ENCODE measurements at places on chromosomes 3 and 15.

GRCh38 chr3:185144784-185145183 is 8.1 kb downstream of the C3orf70 start:
- DNase-seq = no peak

DNA sequence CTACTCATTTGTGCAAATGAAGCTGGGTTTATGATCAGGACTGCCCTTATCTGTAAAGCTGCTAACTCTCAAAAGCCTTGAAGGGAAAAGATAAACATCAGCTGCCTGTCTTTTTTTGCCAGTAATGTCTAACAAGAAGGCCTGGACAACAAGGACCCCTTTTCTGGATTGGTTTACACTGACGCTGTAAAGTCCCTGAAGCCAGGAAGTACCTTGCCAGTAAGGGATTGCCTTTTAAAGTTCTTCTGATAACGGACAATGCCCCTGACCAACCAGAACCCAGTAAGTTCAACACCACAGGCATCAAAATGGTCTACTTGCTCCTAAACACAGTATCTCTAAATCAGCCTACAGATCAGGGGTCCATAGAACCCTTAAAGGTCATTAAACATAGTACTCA is 178.0 kb downstream of the PCCB start:
- no peak for DNase-seq

DNA sequence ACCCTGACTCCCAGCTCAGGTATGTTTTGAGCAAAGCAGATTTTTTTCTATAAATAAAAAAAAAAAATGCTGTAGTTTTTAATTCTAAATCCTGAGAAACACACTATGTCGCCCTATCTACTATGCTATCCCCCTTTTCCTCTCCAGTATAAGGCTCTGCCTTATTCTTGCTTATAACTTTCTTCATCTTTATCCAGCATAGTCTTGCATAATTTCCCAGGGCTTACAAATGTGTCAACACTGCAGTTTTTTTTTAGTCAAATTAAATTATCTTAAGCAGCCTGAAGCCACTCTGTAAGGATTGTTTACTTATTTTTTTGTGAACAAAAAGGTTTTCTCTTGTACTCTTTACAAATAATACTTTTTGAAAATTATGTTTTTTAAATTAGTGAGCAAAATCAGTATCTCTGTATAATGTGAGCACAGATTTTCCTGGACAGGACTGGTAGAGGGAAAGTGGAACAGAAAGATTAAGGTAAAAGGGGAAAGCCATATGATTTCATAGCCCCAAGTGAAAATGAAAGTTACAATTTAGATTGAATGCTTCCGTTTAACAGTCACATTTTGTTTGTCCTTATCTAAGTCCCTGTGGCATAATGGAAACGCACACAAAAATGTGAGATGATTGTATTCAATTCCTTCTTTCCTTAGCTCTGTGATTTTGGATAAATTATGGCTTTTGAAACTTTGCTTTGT is 5.6 kb upstream of the PYDC2 start:
- no peak for DNase-seq

- no peak for DNase-seq
Measured at GRCh38 chr3:65607101-65607500, 431.6 kb downstream of the MAGI1 start.

GRCh38 chr3:168036619-168037018 is 59.1 kb downstream of the GOLIM4 start:
- no peak for DNase-seq

DNA sequence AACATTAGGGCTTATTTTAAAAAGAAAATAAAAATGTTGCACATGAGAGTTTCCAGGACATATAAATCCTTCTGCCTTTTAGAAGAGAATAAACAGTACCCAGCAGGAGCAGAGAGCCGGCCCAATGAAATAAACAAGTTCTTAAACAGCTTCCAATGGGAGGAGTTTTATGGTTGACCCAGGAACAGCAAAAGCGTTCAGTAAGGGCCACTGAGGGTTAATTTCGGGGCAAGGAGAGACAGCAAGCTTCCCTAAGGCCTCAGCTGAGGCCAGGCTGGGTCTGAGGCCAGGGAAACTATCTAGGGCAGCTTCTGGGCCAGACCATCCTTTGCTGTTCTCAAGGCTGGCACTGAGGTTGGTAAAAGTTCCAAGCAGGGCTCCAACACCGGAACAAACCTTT is 3.4 kb downstream of the PDZRN3 start:
- no peak for DNase-seq

GRCh38 chr3:146466604-146467003 is 2.8 kb downstream of the PLSCR2 start:
- no peak for DNase-seq

- DNase-seq = no peak
Measured at GRCh38 chr3:98710067-98710659, 53.0 kb upstream of the ST3GAL6 start.

DNA sequence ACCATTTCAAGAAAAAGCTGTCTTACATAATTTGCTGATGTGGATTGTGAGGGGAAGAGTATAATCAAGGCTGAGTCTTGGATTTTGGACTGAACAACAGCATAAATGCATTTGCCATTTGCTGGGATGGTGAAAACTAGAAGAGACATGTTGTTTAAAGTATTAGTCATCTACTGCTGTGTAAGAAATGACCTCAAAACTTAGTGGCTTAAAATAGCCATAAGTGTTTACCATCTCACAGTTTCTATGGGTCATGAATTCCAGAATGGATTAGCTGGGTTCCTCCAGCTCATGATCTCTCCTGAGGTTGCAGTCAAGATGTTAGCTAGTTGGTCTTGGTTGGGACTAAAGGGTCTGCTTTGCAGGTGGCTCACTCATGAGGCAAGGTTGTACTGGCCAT is 66.2 kb downstream of the SCN11A start:
- no peak for DNase-seq

DNA sequence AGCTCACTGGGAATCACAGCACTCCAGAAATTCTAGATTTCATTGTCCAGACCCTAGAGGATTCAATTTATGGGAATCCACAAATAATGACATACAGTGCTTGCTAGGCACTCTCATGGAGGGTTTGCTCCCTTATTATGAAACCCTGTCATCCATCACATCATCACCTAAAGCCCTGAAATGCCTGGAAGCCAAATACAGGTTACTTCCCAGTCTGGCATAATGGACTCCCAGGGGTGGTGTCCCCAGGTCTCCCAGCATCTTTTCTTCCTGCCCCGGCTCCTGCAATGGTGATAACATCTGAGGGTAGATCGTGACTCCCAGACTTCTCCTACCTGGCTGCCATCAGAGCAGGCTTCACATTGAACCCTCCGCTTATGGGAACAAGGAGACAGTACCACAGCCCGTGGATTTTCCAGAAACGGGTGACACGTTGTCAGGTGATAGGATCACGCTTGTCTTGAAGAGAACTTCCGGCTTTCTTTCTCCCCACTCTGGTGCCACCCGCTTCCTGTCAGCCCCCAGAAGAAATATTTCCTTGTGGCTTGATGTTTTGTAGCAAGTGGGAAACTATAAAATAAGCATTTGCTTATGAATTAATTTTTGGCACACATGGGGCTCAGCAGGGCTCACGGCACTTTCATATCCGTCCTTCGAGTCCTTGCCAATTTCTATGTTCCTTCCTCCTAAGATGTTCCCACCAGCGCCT is 238.7 kb upstream of the BHLHE40 start:
- no peak for DNase-seq

- no peak for DNase-seq
Measured at GRCh38 chr3:188335656-188336055, 181.7 kb downstream of the LPP start.

DNA sequence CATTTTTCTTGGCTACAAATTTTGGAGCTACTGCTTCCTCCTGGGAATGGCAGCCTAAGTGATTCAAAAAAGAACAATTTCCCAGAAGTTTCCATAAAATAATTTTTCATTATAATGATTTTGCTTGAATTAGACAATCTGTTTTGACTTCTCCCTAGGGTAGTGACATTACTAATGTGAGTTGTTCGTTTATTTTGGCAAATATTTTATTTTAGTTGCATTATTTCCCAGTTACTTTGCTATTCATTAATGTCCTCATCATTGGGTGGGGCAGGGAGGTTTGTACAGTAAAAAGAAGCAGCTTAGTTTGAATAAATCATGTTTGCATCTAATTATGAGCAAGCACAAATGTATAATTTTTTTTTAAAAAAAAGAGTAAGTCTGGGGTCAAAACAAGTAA is 686.6 kb downstream of the ROBO2 start:
- no peak for DNase-seq

GRCh38 chr3:13189639-13190377 is 116.6 kb upstream of the IQSEC1 start:
- DNase-seq = no peak

DNA sequence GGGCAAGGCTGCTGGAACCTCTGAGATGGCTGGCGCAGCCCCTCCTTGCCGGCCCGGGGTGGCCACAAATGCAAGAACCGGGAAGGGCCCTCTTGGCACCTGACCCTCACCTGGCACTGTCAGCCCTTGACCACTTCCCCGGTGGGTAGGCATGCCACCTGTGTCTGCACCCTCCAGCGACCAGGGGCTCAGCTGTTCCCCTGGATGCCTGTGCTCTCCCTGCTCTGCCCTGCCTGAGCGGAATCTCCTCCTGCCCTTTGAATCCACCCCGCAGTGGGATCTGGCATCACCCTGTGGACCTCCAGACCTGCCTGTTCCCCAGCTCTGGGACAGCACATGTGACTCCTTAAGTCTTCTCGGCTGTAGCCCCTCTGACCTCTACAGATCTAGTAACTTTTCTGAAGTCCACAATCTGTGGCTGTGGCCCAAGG is 26.1 kb upstream of the FGD5 start:
- no peak for DNase-seq

- DNase-seq = no peak
Measured at GRCh38 chr3:170330366-170330765, 27.1 kb upstream of the SKIL start.

DNA sequence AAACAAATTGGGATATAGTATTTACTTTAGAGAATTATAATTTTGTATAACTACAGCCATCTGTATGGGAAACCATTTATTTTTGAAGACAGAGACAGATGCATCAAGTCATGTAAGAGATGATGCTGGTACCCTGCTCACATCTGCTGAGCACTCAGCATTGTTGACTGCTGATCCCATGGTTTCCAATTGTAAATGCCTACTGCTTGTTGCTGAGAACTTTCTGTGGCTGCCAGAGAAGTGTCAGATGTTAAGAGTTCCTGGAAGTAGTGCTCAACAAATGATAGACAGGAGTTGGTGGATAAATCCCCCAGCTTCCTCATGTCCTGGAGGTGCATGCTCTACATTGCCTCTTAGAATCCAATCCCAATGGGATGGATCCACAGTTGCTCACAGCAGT is 167.1 kb downstream of the OXSM start:
- DNase-seq = no peak

GRCh38 chr15:55281517-55282228 is 7.9 kb downstream of the RAB27A start:
- DNase-seq = no peak

DNA sequence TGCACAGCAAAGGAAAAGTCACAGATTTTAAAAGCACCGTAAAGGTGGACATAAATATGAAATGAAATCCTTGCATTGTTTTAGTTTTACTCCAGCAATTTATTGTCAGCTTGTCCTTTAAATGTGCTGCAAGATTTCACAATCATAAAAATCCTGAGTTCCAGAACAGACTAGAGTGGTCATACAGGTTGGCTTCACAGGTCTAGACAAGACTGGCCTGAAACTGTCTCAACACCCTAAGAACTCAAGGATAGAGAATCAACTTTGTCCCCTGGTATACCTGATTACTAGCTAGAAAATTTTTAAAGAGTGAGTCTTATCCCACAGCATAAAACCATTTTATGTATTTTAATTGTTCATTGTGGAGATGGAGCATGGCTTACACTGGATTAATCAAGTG is 521.7 kb upstream of the MCTP2 start:
- no peak for DNase-seq

DNA sequence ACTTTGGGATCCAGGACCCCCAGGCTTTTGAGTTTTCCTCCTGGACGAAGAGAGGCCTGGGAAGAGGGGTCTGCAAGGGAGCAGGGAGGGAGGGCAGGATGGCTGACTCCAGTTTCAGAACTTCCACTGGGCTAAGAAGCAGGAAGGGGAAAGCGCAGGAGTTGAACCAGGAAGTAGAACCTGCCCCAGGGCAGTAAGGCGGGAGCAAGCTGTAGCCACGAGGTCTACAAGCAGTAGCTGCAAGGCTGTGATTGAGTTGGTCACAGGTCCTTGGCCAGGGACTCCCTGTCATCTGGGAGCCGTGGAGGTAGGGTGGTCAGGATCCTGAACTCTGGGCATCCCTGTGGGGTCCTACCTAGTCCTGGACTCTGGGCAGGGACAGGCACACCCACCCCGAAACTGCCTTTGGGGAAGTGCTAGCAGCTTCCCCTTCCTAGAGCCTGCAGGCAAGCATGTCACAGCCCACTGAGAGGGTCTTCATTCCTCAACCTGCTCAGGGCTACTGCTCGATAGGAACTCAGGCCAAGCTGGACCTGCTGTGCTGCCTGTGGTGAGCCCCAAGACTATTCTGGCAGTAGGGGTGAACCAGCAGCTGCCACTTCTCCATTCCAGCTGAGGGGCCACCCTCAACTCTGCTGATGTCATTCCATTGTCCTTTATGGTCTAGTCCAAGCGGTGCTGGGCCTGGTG is 5.8 kb upstream of the GNAI2 start:
- no peak for DNase-seq

- no peak for DNase-seq
Measured at GRCh38 chr3:113769551-113769950, 22.7 kb downstream of the ATP6V1A start.

DNA sequence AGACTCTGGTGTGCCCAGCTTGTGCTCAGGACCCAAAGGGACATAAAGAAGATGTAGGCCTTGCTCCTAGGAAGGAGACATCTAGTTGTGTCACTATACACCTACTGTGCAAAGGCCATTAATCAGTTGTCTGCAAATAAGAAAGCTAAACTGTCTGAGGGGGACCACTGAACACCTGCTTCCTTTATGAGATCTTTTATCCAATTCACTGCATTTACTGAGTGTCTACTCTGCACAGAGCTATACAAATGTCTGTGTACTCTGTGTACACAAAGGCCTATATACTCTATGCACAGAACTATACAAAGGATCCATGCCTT is 124.8 kb downstream of the CTNNB1 start:
- DNase-seq = no peak

DNA sequence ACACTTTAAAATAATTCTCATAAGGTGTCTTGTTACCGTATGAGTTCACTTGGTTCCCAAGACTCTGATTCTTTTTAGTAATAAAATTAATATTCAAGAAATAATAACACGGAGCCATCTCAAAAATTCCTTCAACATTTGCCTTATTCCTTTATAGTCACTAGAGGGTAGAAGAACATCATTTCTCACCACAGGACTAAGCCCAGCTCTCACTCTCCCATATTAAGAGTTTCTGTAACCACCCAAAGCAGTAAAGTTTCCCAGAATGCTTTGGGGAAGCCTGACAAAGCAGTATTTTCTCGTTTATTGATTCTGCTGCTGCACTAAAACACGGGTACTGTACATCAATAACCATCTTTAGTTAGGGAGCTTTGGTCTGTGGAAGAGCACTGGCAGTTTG is 114.9 kb downstream of the MCTP2 start:
- DNase-seq = no peak

GRCh38 chr15:40070166-40070557 is 31.2 kb upstream of the SRP14 start:
- no peak for DNase-seq
